Mesothelial cell of epicardium (in vitro differentiated cells): ENCODE measurements at places on chromosomes 3 and 15.

GRCh38 chr3:45666757-45667431 is 22.3 kb upstream of the SACM1L start:
- DNase-seq = no peak

GRCh38 chr15:43229977-43230376 is 9.2 kb upstream of the EPB42 start:
- no peak for DNase-seq

DNA sequence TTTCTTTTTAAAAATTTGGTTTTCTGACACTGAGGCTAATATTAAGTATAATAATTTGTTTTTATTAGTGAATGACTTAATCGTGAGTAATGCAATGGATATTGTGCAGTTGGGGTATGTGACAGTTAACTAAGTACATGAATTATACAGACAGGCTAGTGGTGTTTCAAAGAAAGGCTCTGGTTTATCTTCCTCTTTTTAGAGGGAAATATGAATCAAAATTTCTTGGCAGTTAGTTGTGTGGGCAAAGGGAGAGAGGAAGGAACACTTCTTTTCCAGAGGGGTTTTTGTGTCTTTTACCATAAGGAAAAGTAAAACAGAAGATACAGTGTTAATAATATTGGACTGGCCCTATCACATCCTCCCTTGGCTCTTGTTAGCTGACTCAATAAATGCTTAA is 2.7 kb downstream of the ZNF654 start:
- no peak for DNase-seq

- no peak for DNase-seq
These were observed 430.3 kb upstream of the PDZRN3 start for GRCh38 chr3:74055061-74055460.

GRCh38 chr3:129521611-129522010 is 6.8 kb upstream of the RHO start:
- no peak for DNase-seq

DNA sequence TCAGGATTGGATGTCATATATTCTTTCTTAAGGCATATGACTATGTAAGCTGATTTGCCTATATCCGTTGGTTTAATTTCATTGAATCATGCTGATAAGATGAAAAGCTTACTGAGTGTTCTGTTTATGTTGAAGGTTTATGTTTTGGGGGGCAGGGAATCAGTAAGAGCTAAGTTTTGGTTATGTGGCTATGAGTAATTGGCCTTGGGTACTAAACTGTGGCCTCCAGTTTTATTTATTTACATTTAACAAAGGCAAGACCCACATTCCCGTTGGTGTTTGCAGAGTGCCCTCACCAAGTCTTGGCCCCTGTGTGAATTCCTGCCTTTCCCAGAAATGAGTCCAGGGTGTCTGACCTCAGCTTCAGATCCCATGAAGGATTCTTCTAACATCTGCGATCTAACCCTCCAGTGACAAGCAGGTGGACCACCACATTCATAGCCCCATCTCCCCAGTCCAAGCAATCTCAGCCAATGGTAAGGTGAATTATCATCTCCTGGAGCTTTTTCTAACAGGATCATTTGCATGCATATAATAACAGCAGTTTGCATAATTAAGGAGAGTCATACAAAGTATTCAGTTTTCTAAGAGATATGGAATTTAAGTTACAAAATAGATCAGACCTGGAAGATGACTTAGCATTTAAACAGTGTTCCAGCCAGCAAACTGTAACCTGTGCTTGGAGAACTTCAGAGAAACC is 27.4 kb downstream of the GLDN start:
- DNase-seq = no peak

- no peak for DNase-seq
These were observed 53.0 kb downstream of the SLC6A1 start for GRCh38 chr3:11045536-11045935.

DNA sequence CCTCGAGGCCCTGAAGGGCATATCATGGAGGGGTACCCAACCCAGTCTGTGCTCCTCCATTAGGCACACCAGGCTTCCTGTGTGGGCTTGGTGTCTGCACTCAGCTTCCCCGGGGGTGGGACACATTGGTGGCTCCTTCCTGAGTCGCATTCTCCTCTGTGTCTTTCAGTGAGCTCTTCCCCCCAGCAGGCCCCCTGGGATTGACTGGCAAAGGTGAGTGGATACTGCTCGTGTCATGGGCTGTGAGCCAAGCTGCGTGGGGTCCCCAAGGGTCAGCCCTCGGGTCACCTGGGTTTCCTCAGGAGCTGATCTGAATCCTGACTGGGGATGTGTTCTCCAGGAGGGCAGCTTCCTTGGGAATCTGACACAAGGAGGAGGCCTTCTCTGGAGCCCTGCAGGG is 231.0 kb downstream of the SNRPN start:
- no peak for DNase-seq

DNA sequence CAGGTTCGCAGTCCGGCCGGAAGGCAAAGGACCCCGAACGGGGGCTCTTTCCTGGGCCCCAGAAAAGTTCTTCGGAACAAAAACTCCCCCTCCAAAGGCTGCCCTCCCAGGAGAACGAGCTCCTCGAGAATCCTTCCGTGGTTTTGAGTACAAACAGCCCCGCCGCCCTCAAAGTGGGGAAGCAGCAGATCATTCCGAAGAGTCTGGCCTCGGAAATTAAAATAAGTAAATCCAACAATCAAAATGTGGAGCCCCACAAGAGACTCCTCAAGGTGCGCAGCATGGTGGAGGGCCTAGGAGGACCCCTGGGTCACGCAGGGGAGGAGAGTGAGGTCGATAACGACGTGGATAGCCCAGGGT is 1.3 kb downstream of the ARHGEF26 start:
- DNase-seq = peak; percentile 43

DNA sequence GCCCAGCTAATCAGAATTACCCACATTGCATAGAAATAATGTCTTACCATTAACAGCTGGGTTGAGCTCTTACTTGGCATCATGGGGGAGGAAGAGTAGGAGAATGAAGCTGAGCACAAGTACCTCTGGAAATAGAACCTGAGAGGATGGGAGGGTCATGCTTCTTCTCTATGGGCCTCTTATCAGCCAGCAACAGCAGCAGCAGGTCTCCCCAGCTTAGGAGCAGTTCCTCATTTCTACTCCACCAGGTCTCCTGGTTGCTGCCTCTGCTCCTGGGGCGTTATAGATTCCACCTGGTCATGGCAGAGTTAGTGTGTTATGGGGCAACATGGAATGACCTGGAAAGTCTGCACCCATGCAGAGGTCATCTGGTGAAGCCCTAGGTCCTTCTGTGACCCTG is 3.4 kb downstream of the FSD2 start:
- DNase-seq = no peak

- no peak for DNase-seq
These were observed 1.7 kb downstream of the SIN3A start for GRCh38 chr15:75449585-75450306.

GRCh38 chr15:39434163-39434562 is 146.7 kb upstream of the THBS1 start:
- no peak for DNase-seq

DNA sequence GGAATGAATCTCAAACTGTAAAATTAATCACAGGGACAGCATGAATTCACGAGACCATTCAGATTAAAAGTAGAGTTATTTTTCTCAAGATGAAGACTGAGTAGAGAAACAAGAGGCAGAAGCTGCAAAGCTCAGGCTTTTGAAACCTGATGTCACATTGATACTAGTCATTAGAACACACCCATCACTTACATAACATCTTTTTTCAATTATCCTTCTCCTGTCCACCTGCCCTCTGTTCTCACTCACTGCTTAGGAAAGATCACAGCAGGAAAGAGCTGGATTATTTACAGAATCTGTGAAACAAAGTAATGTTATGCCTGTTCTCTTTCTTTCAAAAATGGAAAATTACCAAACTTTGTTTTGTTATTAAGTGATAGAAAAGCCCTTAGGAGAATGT is 72.0 kb upstream of the CDAN1 start:
- no peak for DNase-seq

DNA sequence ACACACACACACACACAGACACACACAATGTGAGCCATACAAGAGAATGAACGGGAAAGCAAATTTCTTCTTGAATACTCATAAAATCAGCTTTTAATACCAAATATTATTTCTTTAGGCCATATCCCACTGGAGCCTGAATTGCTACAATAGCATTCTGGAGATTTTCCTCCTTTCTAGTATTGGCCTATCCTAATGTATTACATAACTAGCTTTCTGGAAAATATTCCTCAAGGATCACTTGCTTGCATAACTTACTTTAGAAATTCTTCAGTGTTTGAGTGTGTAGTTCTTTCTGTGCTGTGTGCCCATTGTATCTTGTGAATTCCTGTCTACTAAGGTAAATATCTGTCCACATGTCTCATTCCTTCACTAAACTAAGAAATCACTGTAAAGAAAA is 351.0 kb upstream of the MCTP2 start:
- DNase-seq = no peak

GRCh38 chr3:13451301-13451673 is 28.8 kb upstream of the HDAC11 start:
- no peak for DNase-seq

- no peak for DNase-seq
These were observed 322.8 kb downstream of the NEK10 start for GRCh38 chr3:27046351-27046750.

GRCh38 chr3:64093825-64094712 is 70.8 kb upstream of the PSMD6 start:
- DNase-seq = no peak

- no peak for DNase-seq
These were observed 26.9 kb upstream of the AKAP13 start for GRCh38 chr15:85353516-85353915.
